ENCODE measurements at places on chromosomes 12 and 14. TPM values are rescaled to one million over a fixed set of nuclear protein-coding genes. Genes with fewer than 3 reads are reported as not detected.

GLI1 gene
- 2.5 TPM for total RNA-seq

CCDC175 gene
- total RNA-seq: not detected

SYT1 gene
- 13.9 TPM for total RNA-seq

RTN1 gene
- total RNA-seq: 2.4 TPM

PZP gene
- total RNA-seq: 0.20 TPM

C12orf54 gene
- not detected for total RNA-seq

DGKA gene
- total RNA-seq: 8.4 TPM

OTX2 gene
- total RNA-seq: 375 TPM

VTI1B gene
- 120 TPM for total RNA-seq

SLC38A4 gene
- not detected for total RNA-seq
